ENCODE measurements at places on chromosomes 1 and 21. TPM values are rescaled to one million over a fixed set of nuclear protein-coding genes. Genes with fewer than 3 reads are reported as not detected.

DNA sequence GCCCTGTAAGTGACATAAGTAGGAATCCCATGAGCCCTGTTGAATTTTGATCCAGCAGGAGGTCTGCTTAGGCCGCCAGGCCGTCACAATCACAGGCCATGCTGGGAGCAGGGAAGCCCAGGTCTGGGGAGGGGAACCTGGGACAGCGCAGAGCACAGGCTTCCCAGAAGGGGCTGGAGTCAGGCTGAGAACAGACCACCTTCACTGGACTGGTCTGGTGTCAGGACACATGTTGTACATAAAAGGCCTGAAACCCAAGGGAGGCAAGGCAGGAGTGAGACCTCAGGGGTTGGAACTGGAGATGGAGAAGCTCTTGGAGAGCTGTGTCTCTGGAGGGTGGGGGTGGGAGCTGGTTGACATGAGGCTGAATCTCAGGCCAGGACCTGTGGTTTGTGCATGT is 63.3 kb upstream of the ARTN start:
- DNase-seq = no peak

- no peak for DNase-seq
These were observed 53.5 kb upstream of the TENT5B start for GRCh38 chr1:27065999-27066630.

- no peak for DNase-seq
These were observed 35.2 kb downstream of the DNASE2B start for GRCh38 chr1:84433258-84434080.

DNA sequence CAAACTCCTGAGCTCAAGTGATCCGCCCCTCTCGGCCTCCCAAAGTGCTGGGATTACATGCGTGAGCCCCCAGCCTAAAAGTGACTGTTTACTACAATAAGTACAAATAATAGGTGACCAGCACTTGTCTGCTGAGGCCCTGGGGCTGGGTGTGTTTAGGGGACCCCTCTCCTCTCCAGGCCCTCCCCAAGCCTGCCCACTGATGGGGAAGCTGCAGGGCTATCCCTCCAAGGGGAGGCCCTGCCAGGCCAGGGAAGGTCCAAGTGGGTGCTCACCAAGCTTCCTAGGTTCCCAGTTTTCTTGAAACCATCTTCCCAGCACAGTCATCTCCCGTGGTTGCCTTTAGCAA is 60.7 kb downstream of the H3-3A start:
- DNase-seq = no peak

DNA sequence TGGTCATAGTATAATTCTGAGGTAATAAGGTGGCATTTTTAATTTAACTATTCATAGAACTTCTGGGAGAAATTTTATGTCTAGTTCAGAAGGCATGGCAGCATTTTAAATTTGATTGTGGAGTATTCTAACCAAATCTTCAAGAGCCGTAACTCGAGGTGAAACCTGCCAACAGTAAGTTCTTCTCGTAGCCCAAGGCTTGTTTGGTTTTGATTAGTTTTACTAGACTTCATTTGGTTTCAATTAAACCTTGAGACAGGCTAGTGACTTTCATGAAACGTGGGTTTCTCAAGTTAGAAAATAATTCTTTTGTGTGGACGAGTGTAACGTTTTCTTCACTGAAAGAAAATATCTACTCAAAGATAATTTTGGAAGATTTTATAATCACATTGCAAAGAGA is 395.5 kb downstream of the USP25 start:
- no peak for DNase-seq

DNA sequence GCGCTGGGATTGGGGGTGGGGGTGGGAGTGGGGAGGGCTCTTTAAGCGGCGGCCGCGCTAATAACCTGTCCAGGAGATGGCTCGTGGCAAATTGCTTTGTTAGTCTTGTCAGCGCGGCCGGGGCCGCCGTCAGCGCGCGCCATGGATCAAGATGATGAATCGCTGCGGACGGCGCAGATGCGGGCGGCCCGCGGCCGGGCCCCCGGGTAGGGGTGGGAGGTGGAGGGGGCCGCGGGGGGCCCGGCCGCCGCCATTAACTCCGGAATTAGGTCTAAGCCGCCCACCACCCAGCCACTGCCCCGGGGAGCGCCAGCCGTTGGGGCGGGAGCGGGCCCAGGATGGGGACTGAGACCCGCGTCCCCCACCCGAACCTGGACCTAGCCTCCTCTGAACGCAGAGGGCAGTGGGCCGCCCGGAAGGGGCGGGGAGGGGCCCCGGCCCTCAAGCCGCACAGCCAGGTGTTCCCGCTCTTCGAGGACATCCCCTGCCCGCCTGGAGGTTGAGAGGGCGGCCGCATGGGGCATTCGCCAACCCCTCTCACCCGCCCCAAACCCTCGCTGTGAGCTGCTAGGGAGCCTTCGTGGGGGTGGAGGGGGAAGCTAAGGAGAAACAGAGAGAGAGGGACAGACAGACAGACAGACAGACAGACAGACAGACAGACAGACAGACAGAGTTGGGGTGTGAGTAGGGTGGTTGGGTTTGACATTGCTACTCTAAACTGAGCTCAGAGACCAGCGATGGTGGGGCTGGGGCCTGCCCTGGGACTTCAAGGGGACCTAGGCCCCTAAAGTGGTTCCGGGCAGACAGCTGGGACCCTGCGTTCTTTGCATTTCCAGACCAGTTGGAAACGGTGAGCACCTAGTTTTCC is 3.8 kb upstream of the DMBX1 start:
- no peak for DNase-seq

DNA sequence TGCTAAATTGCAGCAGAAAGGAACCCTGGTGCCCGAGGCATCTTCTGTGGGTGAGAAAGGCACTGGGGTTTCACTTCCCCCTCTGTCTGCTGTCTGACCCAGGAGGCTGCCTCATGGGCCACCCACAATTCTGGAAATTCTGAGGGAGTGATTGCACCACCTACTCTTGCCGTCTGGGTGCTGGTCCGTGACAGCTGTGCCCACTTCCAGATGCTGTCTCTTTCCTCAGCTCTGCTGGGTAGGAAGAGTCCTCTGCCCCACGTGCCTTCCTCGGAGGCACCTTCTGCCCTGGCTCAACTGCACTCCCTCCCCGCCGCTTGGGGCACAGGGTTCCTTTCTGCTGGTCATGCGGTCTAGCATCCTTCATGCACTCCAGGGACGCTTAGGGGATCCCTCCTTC is 96.3 kb downstream of the ARHGEF10L start:
- no peak for DNase-seq

GRCh38 chr1:150532860-150533259 is 16.3 kb upstream of the ADAMTSL4 start:
- no peak for DNase-seq

DNA sequence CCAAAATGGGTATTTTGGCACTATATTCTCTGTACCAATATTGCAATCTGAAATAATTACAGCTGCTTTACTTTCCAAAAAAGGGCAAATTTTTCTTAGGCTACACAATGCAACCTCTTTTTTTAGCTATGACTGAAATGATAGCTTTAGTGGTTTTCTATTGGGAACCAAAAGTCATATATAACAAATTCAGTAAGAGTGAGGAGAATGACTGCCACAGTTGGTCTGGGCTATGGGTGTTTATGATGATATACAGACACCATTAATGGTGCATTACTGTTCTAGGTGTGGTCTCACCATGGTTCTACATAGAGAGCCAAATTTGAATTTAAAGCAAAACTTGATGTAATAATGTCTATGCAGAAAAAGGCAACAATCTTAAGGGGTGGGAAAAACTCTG is 72.3 kb upstream of the PTBP2 start:
- DNase-seq = no peak

GRCh38 chr1:9225411-9225785 is 9.2 kb upstream of the H6PD start:
- no peak for DNase-seq

- no peak for DNase-seq
These were observed 288.7 kb upstream of the NRIP1 start for GRCh38 chr21:15353546-15353945.

DNA sequence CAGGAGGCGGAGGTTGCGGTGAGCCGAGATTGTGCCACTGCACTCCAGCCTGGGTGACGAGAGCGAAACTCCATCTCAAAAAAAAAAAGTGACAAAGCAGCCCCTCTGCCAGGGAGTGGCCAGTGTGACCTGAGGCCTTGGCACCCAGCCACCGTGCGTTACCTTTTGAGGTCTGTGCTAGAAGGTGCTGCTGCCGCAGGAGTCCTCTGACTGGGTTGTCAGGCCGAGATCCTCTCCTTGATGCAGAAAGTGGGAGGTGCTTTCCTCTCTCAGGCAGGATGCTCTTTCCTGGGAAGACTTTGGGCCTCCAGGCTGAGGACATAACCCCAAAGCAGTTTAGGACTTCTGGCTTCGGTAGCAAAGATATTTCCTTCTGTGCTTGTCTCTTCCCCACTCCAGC is 280.5 kb upstream of the VAMP3 start:
- no peak for DNase-seq

GRCh38 chr1:95953015-95953414 is 719.0 kb downstream of the RWDD3 start:
- no peak for DNase-seq

- no peak for DNase-seq
These were observed 33.9 kb upstream of the PDC start for GRCh38 chr1:186494832-186495271.

GRCh38 chr1:202081992-202082391 is 40.7 kb upstream of the GPR37L1 start:
- DNase-seq = no peak

- DNase-seq = no peak
These were observed 36.9 kb upstream of the JAK1 start for GRCh38 chr1:65003316-65003664.

DNA sequence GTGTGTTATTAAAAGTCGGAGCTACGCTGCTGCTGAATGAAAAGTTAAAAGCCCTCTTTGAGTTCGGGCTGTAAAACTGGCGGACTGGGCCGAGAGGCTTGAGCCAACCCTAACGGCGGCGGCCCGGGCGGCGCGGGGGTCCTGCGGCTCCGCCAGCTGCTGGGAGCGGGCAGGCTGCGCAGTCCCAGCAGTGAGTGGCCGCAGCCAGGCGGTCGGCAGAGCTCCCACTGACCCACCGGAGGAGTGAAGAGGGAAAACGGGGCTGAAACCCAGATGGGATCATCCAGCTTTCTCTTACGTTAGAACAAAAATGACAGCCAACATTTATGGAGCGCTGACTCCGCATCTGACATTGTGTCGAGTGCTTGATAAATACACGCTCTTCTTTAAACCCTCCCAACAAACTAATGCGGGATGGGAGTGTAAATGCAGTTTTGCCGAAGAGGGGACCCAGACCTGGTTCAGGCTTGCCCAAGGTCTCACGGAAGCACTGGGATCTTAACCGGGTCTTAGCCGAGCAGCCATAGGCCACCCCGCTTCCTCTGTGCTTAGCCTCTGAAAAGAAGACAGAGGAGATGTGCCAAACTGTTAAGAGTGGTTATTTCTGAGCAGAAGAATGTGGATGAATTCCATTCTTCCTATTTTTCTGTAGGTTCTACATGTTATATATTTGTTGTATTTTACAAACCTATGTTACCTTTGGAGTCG is 3.5 kb downstream of the GRHL3 start:
- no peak for DNase-seq

GRCh38 chr21:25361097-25361496 is 246.2 kb downstream of the MRPL39 start:
- DNase-seq = no peak

GRCh38 chr1:203367057-203367456 is 16.1 kb upstream of the FMOD start:
- no peak for DNase-seq

DNA sequence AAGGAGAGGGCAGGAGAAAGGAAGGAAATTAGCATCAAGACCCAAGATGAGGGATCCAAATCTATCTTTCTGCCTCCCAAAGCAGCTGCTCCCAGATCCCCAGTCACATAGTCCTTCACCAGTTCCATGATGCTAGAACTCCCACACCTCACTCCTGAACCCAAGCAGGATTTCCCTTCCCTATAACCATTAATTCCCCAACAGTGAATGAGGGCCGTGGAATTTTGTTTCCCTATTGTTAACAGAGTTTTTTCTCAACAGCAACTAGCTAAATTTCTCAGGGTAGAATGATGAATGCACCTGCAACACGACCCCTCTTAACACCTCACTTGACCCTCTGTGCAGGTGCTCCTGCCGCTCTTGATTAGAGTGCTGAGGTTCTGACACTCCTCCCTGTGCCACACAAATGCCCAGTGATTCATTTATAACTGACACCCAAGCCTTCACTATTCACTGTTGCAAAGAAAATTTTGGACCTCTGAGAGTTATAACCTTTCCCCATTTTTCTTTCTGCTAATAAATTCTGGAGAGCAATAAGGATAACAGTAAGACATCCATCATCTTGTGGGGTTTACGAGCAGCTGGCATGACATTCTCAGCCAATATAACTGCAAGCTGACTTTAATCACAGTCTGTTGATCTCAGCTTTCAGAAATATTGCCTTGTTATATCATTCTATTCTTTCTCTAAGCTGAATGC is 25.4 kb upstream of the NPL start:
- DNase-seq = no peak

Gene ARID1A
- 91.6 TPM for total RNA-seq

Gene NEK2
- 1.7 TPM for total RNA-seq

Gene KMO
- total RNA-seq = 4.7 TPM

Gene TEKT2
- not detected for total RNA-seq

Gene CFAP74
- total RNA-seq = not detected

Gene FCRL5
- total RNA-seq = 0.49 TPM

Gene CD34
- 57.5 TPM for total RNA-seq
